DMS153 (cell line): ENCODE measurements at places on chromosomes 13 and 19.

DNA sequence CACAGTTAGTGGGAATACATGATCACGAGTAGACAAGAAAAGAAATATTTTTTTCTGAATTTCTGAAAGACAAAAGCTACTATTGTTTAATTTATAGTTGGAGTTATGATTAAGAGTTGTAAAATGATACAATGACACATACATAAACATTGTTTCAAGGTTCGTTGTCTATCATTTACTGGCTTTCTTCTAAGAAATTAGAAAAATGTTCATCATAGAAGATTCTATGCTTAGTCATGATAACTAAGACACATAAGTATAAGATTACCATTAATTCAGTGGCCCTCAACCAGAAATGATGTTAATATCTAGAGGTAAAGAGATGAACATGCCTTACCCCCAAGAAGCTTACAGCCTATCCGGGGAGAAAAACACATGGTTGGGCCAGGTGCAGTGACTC, 1832.8 kb upstream of the PRR20A start:
- DNase-seq: no peak

DNA sequence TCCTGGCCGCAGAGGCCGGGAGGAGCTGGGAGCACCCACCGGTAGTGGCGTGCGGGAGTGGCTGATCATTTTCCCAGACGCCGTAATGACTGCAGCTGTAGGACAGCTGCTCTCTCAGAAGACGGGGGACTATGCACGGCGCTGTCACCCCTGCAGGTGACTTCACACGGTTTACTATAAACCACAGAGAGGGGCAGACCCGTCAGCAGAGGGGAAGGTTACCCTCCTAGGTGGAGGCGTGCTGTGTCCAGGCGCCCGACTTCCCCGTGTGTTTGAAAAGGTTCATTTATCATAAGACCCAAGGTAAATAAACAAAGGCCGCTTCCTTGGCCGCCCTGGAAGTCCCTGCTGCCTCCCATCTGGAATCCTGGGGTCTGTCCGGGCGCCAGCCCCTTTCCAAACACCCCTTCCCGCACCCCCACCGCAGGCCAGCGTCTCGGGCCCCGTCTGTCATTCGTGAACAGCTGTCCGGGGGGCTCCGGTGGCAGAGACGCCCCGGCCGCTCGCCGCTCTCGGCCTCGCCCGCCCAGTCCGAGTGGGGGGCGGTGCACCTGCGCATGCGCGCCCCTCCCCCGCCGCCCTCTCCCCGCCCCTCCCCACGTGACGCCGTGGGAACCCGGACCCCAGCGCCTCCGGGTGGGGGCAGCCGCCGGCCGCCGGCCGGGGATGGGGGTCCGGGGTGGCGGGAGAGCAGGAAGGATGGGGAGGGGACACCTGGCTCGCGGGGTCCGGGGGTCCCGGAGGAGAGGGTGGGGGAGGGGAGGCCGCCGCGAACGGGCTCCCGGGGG, 915 bp downstream of the SHC2 start:
- DNase-seq: no peak

GRCh38 chr19:6724631-6725492, 4.4 kb upstream of the C3 start:
- DNase-seq: no peak

DNA sequence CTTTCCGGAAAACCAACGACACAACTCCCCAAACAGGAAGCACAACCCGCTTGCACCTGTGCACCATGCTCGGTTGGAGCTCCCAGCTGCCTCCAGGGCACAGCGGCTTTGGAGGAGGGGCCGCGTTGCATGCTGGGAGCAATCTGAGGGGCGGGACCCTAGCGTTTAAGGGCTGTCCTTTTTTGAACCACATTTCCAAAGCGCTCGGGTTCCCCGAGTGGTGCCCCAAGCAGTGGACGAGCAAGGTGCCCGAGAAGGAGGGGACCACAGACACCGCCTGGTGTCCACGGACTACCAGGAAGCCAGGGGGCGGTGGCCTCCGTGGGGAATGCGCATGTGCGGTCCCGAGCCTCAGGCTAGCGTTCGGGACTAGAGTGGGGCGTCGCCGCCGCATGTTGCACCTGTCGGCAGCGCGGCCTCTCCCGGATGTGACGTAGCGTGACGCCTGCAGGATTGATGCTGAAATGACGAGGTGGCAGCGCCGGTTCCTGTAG, 11.9 kb upstream of the ZNF57 start:
- DNase-seq: no peak

- no peak for DNase-seq
These were observed 41.2 kb downstream of the USP12 start for GRCh38 chr13:27130223-27130978.

- DNase-seq: no peak
These were observed 323.7 kb upstream of the HTR2A start for GRCh38 chr13:47220453-47221140.

DNA sequence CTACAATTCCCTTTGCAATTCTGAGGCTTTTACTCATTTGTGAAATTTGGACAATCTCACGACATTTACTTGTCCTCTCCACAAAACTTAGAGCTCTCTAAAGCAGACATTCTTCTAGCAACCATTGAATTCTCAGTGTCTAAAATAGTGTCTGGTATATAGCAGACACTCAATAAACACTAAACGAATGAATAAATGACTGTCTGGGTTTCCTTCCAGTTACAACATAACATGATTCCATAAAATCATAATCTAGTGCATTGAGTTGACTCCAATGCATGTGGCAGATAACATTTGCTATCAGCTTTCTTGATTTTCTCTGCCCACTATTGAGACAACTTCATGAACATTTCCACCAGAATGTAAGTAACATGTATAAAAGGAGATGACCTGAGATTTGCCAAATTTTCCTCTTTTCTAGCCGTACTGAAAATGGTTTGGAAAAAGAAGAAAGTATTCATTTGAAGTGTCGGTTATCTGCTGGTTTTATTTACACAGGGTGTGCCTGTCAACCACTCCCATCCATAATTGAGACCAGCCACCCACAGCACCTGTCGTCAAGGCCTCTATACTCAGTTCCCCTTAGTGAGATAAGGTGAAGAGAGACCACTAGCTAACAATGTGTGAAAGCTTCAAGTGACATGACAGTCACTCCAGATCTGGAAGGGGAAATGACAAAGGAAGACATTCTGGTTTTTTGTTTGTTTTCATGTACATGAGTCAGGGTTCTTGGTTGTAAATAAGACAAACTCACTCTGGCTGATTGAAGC, 4.8 kb upstream of the SERP2 start:
- peak; percentile 53 for DNase-seq

- no peak for DNase-seq
These were observed 213.4 kb downstream of the ABCC4 start for GRCh38 chr13:95087746-95088305.
